ENCODE measurements at places on chromosomes 2 and 18.

DNA sequence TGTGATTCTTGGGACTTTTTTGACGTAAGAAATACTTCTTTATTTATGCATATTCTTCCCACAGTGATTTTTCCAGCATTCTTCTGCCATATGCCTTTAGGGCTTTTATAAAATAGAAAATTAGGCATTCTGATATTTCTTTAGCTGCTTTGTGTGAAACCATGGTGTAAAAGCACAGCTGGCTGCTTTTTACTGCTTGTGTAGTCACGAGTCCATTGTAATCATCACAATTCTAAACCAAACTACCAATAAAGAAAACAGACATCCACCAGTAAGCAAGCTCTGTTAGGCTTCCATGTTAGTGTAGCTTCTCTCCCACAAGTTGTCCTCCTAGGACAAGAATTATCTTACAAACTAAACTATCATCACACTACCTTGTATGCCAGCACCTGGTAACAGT, 62.6 kb downstream of the EIF5B start:
- no peak for DNase-seq

- DNase-seq = no peak
These were observed 492.1 kb upstream of the MYT1L start for GRCh38 chr2:2823061-2823753.

DNA sequence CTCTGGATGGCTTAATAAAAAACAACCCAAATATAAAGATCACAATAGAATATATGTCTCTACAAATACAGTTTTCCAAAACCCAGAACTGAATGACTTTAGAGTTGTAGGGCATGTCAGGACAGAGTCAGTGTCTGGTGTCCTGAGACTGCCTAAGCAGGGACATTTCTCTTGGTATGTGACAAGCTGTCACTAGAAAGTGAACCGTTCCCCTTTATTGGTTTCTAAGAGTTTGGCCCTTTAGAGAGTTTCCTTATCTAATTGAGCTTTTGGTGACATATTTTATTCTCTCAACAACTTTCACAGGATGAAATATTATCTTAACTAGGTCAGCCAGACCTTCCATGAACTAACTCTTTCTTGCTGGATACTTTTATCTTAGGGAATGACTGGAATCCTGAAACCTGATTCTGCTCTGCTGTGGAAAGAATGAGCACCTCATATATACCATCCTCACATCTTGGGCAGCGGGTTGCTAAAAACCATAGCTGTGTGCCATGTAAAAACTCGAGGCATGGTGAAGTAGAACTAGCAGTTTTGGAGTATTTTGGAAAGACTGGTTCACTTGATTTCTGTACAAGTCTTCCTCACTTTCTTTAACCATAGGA, 54.8 kb downstream of the CAVIN2 start:
- DNase-seq = no peak

DNA sequence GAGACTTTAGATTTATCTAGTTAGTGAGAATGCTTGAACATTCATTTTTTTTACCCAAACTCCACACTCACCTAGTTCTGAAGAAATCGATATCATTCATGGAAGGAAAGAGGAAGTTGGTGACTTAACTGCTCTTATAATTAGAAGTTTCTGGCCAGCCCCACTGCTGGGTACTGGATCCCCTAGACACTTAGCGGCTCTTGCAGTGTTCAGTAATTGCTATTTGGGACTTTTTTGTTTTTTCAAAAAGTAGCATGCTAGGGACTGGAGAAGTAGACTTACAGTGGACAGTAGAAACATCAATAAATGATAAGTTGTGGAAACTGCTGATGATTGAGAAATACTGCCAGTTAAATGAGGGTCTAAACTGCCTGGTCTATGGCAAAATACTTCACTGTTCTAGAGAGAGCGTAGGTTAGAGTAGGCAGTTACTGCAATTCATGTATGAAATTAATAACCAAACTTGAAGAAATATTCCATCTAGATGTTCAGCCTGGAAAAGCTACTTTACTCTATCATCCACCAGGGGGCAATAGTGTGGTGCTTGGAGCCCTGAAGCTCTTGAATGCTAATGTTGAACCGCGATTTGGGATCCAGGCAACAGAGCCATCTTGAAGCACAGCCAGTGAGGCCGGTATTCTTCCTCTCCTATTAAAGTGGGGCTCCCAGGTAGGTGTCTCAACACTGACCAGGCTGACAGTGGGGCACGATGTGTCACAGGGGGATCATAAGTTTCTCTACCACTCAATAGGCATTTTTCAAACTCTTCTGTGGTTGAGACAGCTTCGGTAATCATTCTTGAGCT, 146.1 kb upstream of the SESTD1 start:
- DNase-seq = no peak

DNA sequence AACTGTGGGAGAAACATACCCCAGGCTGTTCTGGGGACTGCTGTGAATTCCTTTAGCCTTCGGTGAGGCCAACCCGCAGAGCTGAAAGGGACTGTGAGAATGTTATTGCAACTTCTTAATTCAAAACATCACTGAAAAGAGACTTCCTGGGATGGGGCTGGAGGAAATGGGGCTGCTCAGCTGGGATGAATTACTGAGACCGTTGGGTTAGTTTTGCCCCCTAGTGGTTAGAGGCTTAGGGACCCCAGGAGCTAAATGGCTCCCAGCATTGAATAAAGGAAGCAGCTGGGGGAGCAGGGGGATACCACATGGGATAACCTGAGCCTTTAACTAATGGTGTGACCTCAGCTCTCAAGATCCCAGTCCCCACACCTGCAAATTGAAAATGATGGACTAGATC, 941.1 kb upstream of the FANCL start:
- DNase-seq = no peak

GRCh38 chr18:57437766-57438671, 2.8 kb downstream of the ONECUT2 start:
- DNase-seq = no peak

- DNase-seq = no peak
These were observed 12.6 kb downstream of the SEH1L start for GRCh38 chr18:12960395-12960794.

DNA sequence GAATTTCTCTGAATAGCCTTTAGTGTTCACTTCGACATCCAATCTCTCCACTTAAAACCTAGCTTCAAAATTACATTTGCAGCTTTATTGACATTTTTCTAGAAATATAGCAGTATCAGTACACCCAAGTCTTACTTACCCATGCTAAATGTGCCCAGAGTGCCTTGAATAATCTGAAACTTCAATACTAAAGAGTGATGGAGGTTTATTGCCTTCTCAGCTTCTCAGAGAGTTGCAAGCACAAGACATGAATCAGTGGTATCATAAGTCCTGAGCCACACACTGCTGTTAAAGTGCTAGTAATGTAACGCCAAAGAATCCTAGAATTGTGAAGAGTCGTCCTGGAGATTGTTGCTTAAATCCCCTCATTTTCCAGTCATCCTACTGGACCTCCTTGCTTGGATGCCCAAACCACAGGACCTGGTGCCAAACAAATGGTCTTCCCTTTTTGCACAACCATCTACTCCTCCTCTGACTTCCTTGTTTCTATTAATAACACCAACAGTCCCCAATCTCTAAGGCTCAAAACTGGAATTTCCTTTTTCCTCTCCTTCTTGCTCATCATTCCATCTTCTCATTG, 83.2 kb upstream of the SPATS2L start:
- DNase-seq = no peak

DNA sequence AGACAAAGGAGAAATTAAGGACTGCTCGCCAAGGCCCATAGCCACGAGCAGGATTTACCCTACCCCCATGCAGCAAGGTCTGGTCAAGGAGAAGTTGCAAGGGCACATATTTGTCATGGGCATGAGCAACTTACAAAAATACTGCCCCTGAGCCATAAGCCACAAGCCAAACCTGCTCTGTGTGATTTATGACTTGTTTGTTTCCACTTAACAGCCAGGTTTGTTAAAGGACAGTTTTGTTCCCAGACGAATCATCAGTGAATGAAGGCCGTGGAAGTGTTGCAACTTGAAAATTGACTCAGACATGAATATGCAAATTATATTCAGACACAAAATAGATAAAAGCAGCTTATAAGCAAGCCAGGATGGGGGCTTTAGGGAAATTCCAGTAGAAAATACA, 31.3 kb upstream of the EVA1A start:
- no peak for DNase-seq

- no peak for DNase-seq
These were observed 1.6 kb downstream of the NEU4 start for GRCh38 chr2:241810307-241811200.

GRCh38 chr2:139218181-139218580, 438.0 kb upstream of the NXPH2 start:
- no peak for DNase-seq

DNA sequence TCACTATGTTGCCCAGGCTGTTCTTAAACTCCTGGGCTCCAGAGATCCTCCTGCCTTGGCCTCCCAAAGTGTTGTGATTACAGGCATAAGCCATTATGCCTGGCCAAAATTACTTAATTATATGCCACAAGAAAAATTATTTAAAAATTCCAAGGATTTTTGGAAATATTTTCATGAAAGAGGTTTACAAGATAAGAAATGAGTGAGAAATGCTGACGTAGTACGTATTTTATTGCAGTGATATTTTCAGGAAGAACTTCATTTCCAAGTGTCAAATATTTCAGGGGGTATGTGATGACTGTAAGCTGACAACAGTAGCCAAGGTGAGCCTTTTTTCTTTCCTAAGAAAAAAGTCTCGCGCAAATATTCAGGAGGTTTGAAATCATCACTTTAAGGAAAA, 20.8 kb downstream of the NIF3L1 start:
- DNase-seq = no peak

DNA sequence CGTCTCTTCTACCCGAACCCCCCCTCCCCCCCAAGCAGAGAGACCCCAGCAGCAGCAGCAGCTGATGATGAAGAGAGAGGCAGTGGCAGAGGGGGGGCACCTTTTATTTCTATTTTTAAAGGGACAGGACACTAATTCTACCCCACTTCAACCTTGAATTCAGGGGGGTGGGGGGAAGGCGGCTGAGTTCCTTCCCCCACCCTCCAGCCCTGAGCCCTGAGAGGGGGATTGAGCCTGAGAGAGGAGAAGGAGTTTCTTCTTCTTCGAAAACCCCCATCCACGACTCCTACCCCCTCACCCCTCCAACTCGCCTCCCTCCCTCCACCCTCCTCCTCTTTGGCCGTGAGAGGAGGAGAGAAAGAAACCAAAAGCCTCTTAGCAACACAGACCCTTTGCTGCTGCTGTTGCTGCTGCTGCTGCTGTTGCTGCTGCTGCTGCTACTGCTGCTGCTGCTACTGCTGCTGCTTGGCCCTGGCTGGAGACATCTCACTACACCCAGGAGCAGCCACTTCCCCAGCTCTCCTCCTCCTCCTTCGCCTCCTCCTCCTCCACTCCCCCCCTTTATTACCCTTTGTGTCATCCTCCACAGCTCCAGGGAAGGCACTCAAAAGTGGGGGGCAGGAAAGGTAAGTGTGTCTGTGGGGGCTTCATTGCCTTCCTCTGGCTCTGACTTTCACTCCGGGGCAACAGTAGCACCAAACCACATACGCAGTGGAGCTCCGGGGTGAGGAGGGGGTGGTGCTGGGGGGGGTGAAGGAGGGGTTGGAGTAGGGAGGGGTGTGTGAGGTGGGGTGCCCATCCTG, at the start of gene MBD5:
Gene MBD5 (plus strand): TSS at position 33 of the 803 bp plus-strand sequence.
- peak; percentile 74 for DNase-seq

GRCh38 chr2:49978341-49978740, 824.0 kb upstream of the FSHR start:
- no peak for DNase-seq

DNA sequence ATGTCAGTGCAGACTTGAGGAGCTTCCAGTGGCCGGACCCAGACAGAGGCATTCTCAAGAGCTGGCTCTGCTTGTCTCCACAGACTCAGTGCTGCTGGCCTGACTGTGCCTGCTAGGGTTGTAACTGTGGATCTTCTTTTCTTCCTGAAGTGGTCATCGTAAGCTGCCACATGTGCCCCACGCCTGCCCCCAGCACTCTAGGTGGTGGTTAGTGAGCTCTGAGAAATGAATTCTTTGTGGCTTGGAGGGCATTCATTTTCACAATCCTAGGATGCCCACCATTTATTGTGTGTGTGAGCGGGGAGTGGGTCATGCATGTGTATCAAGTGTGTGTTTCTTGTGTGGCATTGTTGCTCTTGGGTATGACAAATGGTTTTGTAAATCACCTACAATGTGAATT, 23.1 kb downstream of the RAB12 start:
- DNase-seq = no peak

DNA sequence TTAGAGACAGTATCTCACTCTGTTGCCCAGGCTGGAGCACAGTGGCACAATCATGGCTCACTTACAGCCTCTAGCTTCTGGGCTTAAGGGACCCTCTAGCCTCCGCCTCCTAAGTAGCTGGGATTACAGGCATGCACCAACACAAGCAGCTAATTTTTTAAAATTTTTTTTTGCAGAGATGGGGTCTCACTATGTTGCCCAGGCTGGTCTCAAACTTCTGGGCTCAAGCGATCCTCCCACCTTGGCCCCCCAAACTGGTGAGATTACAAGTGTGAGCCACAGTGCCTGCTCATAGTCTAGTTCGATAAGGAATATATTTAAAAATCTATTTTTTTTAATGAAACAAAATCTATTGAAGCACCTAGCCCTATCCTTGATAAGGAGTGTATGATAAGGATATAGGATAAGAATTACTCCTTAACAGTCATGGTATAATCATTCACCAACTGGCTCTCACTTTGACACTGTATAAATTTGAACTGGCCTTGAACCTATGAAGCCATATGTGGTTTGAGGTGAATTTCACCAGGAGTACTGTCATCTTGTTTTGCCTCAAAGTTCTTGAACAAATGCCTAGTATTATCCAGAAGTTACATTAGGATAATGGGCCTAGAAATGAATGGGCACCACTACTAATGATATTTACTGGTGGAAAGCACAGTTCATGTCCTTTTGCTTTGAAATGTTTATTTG, 71.1 kb downstream of the EXOC6B start:
- DNase-seq = no peak

- DNase-seq = peak; percentile 45
These were observed 30.4 kb downstream of the CYTIP start for GRCh38 chr2:157413326-157414035.

DNA sequence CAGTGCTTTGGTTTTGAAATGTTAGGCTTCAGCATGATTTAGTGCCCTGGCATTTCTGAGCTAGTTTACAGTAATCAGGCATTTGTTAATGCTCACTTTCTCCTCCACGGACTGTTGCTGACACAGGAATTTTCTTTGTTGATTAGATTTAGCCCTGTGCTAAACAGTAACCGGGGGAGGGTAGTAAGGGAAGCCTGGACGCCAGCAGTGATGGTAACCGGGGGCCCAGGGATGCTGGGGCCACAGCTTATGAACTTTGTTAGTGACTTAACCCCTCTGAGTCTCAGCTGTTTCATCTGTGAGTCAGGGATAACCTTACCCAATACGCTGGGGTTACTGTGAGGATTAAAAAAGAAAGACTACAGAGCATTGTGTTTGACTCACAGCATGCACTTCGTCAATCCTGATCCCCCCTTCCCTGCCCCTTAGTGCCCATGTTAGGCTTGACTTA, 33.5 kb downstream of the KLHL29 start:
- DNase-seq = no peak
